ENCODE measurements at places on chromosomes 13 and 19.

DNA sequence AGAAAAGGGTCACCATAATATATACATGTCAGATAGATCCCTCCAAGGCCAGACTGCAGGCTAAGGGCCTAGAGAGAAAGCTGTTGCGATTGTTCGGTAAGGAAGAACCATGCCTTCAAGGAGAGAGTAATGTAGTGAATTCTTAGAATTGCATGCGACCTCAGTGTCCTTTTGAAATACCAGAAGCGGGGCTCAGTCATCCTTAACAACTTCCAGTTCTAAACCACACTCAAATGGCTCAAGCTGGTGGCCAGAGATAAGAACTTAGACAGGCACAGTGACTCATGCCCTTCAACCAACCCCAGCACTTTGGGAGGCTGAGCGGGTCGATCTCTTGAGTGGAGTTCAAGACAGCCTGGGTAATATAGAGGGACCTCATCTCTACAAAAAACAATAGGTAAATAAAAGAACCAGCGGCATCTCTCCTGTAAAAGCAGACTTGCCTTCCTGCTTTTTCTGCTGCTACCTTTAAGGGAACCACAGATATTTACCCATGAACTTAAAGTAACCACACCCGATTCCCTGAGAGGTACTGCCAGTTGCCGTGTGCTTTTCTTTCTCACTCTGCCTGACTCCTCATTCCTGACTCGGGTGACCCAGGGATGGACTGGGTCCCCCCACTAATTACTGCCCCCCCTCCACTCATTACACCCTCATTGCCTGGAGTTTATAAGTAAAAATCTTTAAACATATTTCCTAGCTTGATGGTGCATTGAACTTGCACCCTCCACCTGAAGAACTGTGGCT is 15.4 kb upstream of the SIGLEC6 start:
- DNase-seq = no peak

- DNase-seq = no peak
Measured at GRCh38 chr13:44293374-44293773, 80.2 kb upstream of the SERP2 start.

DNA sequence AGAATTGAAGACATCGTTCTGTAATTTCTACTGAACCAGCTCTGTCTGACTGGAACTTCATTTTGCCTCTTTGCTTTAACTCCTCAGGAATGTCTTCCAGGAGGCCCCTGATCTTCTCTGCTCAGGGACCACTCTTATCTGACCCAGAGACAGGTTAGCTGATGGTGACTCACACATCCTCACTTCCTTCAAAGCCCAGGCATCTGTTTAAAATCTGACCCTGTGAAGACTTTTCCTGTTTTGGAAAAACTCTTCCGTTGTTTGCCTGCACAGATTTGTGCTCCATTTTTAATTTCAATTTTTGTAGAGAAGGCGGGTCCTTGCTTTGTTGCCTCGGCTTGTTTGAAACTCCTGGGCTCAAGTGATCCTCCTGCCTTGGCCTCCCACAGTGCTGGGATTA is 1.6 kb downstream of the ARL11 start:
- DNase-seq = no peak

GRCh38 chr19:13849991-13850909 is 26.7 kb upstream of the NANOS3 start:
- DNase-seq = peak; percentile 91

DNA sequence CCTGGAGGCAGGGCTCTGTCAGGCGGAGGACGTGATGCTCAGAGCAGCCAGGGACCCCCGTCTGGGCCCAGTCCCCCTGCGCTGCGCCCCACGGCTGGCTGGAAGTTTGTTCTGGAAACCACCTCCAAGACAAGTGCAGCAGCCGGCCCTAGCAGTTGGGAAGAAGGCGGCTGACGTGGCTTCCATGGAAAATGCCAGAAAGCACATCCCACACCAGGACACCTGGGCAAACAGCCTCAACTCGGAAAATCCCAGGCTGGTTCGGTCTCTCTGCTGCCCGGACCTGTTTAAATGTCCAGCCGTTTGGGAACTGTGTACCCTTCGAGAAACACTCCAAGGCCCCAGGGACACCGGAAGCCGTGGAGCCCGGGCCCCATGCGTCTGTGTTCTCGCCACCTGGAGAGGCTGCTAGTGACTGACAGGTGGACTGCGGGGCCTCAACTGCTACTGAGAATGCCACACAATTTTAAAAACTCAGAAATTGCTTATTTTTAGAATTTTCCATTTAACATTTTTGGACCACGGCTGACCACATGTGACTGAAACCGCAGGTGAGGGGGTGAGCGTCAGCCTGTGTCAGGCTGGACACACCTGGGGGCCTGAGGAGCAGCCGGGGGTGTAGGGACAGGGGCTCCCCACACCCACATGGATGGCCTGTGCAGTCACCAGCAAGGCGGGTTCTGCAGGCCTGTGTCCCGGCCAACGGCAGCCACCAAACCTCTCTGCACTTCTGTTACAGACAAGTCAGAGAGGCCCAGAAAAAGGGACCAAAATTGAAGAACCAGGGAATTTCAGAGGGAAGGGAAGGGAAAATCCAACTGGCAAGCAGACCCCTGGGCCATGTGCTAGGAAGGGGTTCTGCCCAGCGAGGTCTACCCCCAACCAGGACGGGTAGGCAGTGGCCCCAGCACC is 31.7 kb downstream of the RASA3 start:
- DNase-seq = peak; percentile 63

DNA sequence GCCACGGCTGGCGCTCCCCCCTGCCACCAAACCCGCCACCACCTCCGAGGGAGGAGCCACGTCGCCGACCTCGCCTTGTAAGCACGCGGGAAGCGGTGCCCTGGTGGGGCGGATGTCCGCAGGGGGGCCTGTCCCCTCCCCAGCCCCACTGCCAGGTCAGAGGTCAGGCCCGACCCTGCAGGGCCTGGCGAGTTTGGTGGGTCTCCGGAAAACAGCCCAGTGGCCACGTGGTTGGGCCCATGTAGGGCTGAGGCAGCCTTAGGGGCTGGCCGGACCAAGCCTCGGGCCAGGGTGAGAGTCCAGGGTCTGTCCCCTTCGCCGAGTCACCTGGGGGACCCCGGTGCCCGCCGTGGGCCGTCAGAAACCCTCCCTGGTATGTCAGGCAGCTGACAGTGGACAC is 26.5 kb downstream of the SMIM24 start:
- no peak for DNase-seq
